ENCODE measurements at places on chromosomes 4 and X. TPM values are rescaled to one million over a fixed set of nuclear protein-coding genes. Genes with fewer than 3 reads are reported as not detected.

The TEX13B gene
- total RNA-seq = not detected

DNA sequence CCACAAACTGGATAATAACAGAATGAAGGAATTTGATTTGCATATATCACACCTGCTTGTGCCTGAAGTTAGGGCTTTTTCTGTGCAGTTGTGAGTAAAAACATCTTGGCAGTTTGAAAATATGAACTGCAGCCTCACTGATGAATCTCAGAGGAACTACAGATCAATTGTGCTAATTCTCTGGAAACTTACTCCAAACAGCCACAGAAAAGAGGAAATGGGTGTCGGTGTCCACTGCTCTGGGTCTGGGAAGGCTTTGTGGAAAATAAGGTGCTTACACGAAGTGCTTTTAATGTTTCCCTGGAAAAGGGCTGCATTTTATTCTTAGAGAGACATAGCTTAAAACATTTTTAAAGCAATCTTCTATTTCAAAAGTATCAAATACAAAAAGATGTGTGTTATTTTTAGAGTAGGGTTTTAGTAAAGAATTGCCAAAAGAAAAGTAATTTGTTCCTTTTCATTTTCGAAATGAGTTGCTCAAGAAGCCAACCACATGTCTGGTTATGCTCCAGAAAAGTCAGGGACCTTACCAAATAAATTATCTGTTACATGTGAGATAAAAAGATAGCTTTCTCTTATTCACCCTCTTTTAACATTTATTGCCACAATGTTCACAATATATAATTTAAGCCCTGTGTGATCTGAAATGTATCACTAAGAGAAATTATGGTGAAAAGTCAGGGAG, 240.1 kb downstream of the FRAS1 start:
- H3K27me3 ChIP-seq = no peaks in the 10 kb centered on the region
- no peak for DNase-seq
- H3K36me3 ChIP-seq = no peaks in the 10 kb centered on the region
- H3K27ac ChIP-seq = no peak overlapping the region
- no peaks in the 10 kb centered on the region for H3K4me1 ChIP-seq

- H3K27me3 ChIP-seq = no peaks in the 10 kb centered on the region
- no peak overlapping the region for H3K27ac ChIP-seq
- no peaks in the 10 kb centered on the region for H3K4me1 ChIP-seq
- no peaks in the 10 kb centered on the region for H3K36me3 ChIP-seq
Observed at GRCh38 chr4:45897946-45898585, 225.8 kb downstream of the GABRG1 start.

DNA sequence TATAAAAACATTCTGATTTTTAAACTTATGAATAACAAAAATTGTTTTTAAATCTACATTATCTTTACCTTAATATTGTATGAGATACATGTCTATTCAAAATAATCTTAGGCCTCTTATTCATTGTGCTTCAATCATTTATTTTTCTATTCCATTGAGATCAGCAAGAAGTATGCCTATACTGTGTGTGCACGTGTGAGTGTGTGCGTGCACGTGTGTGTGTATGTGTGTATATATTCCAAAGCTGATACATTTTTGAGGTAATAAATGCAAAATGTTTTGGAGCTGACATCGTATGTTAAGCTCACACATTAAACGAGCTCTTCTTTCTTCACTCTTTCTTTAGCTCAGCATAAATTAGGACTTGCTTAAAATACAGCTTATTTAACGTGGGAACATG, 1701.2 kb upstream of the PCDH10 start:
- no peak for DNase-seq
- H3K4me1 ChIP-seq = no peaks in the 10 kb centered on the region
- no peak overlapping the region for H3K4me3 ChIP-seq
- H3K27me3 ChIP-seq = no peaks in the 10 kb centered on the region
- no peak overlapping the region for H3K27ac ChIP-seq
- no peaks in the 10 kb centered on the region for H3K36me3 ChIP-seq

DNA sequence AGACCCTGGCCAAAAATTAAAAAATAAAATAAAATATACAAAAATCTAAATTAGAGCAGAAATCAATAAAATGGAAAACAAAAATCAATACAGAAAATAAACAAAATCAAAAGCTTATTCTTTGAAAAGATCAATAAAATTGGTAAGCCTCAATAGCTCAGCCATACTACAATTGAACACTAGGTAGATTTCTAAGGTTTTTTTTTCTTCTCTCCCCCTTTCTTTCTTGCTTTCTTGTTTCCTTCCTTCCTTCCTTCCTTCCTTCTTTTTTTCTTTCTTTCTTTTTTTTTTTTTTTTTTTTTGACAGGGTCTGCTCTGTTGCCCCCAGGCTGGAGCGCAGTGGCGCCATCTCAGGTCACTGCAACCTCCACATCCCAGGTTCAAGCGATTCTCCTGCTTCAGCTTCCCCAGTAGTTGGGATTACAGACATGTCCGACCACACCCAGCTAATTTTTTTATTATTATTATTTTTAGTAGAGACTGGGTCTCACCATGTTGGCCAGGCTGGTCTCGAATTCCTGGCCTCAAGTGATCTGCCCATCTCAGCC, 23.4 kb upstream of the PPP3CA start:
- no peaks in the 10 kb centered on the region for H3K27me3 ChIP-seq
- DNase-seq = no peak
- no peaks in the 10 kb centered on the region for H3K36me3 ChIP-seq
- no peak overlapping the region for H3K27ac ChIP-seq
- no peaks in the 10 kb centered on the region for H3K4me1 ChIP-seq
- no peak overlapping the region for H3K4me3 ChIP-seq
